Vagina (tissue), 2 donors: ENCODE measurements at places on chromosomes 11 and 22.
A peak's percentile ranks its signal among the peaks of the same experiment; 100 is the strongest.

DNA sequence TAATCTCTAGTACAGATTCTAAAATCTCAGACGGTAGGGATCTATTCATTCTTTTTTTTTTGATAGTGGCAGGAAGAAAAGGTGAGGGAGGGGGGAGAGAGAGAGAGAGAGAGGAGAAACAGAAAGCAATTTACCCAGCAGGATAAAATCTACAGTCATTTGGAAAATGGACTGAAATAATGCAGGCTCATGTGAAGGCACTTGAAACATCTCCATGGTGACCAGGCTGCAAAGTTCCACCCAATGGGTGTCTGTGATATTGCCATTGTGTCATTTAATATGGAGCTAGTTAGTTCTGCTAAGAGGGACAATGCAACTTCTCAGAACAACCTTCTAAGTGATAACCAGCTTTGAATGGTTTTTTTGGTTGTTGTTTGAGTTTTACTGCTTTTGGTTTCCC is 165.2 kb upstream of the RAG2 start:
- DNase-seq, result no peak
- no peak overlapping the region for H3K27ac ChIP-seq
- H3K4me3 ChIP-seq, result no peak overlapping the region
- no peaks in the 10 kb centered on the region for H3K36me3 ChIP-seq

GRCh38 chr11:94665116-94665659 is 98.0 kb downstream of the PIWIL4 start:
- H3K4me1 ChIP-seq, result no peaks in the 10 kb centered on the region
- H3K4me3 ChIP-seq, result no peak overlapping the region
- H3K36me3 ChIP-seq, result no peaks in the 10 kb centered on the region
- H3K27ac ChIP-seq, result no peak overlapping the region
- peak; percentile 60 for DNase-seq

DNA sequence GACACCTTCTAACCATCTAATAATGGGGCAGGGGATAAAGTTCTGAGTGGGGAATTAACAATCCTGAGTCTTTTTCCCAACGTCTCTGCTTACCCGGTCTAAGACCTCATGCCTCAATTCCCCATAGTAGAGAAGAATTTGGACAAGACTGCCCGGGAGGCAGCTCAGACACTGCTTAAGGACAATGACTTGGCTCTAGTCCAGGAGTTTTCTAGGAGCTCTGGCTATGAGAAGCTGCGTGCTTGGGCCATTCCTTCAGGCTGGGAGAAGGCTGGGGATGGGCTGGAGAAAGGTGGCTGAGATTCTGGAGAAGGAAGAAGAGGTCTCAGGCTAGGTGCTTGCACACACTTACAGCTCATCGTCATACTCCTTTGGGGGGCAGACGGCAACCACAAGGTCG is 19.8 kb upstream of the ABCC8 start:
- no peaks in the 10 kb centered on the region for H3K36me3 ChIP-seq
- DNase-seq, result no peak
- no peaks in the 10 kb centered on the region for H3K4me1 ChIP-seq
- no peak overlapping the region for H3K4me3 ChIP-seq
- no peak overlapping the region for H3K27ac ChIP-seq
- no peaks in the 10 kb centered on the region for H3K27me3 ChIP-seq

GRCh38 chr22:43996170-43996980 is 27.7 kb upstream of the PARVB start:
- H3K4me3 ChIP-seq, result no peak overlapping the region
- no peak overlapping the region for H3K27ac ChIP-seq
- DNase-seq, result no peak
- no peaks in the 10 kb centered on the region for H3K4me1 ChIP-seq
- no peaks in the 10 kb centered on the region for H3K27me3 ChIP-seq

GRCh38 chr11:47461876-47462275 is 12.9 kb upstream of the RAPSN start:
- H3K4me3 ChIP-seq, result no peak overlapping the region
- H3K27ac ChIP-seq, result no peak overlapping the region
- H3K36me3 ChIP-seq, result no peaks in the 10 kb centered on the region
